NT2/D1 (cell line): ENCODE measurements at places on chromosomes 4 and X.

GRCh38 chr4:48778431-48779094 is 1.5 kb downstream of the FRYL start:
- DNase-seq: no peak

DNA sequence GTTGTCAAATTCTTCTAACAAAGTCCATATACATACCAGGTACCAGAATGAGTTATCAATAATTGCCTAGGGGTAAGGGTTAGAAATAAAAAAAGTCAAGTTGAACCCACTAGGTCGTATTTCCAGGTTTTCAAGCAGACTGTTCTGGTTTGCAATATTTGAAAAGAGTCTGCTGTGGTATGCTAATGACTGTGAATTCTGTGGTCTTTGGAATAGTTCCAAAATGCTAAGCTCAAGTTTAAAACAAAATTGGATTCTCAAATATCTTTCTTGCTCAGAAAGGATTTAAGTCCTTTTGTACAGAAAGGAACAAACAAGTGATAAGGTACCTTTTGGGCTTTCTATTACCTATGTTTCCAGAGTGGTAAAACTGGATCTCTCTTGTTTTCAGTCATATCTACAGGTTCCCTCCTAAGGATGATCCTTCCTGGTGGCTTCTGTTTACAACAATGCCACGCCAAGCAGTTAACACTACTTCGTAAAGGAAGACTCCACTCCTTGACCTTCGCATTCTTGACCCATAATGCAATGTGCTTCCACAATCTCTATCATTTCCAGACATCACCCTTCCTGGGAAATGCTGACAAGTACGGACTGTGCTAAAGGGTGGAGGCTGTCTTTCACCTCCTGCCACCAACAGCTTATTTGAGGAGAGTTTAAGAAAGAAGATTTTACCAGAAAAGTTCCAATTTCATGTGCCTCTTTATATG is 531.7 kb upstream of the FTHL17 start:
- DNase-seq: no peak

GRCh38 chr4:181952478-181952877 is 290.7 kb upstream of the TENM3 start:
- no peak for DNase-seq

- no peak for DNase-seq
Observed at GRCh38 chrX:22164770-22165388, 107.8 kb upstream of the CBLL2 start.

GRCh38 chr4:26331380-26331950 is 10.7 kb downstream of the RBPJ start:
- DNase-seq: no peak

GRCh38 chrX:13868591-13868990 is 51.7 kb upstream of the GPM6B start:
- DNase-seq: no peak

DNA sequence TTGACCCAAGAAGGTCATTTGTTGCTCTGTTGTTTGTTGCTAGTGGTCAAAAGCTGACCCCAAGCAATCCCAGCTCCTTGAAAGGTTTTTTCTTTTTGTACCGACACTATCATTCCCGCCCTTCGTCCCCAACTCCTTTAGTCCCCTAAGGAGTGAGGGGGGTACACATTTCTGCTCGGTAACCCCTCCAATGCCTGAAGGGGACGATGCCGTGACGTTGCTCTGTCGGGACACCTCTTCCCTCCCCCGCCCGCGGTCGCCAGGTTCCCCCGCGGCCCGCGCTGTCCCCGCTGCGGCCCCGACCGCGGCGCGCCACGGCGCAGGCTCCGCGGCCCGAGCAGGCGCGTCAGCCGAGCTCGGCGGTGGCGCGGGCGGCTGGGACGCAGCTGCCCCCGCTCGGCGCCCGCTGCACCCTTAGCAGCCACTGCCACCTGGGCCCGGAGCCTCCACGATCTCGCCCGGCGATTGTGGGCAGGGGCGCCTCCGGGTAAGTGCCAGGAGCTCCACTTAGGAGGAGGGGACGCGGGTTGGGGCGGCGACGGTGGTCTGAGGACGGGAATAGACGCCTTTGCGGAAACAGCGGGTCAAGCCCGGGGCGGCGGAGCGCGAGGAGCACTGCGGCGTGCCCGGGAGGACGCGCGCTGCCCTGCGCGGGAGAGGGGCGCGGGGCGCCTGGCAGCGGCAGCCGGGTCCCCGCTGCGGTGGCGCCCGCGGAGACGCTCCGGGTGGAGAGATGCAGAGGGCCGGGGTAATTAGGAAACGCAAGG is at the start of gene GLRB:
GLRB (plus strand) TSS at position 340 of the 767 bp plus-strand sequence. CDS start 1,875 bp downstream, outside the sequence.
- DNase-seq: no peak

- no peak for DNase-seq
Observed at GRCh38 chr4:77701121-77701520, 95.5 kb downstream of the CXCL13 start.

DNA sequence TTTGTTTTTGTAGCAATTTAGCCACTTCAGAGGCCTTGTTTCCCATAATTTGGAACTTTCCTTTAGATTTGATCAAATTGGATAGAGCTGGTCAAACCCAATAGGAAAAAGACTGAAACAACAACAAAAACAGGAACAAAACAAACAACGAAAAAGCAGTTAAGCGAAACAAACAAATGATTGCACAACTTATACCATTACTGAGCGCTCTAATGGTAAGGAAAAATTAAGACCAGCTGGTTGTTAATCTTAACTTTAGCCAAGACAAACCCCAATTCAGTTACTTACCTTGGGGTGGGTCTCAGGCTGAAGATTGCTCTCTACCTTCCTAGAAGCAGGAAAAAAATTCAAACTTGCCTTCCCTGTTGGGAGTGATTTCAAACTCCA is 38.3 kb downstream of the SPCS3 start:
- no peak for DNase-seq
